Stimulated activated CD4-positive, alpha-beta T cell treated with anti-CD3 and anti-CD28 coated beads, Interleukin-2, amount 100 ng/mL, for 24 hours (primary cell): ENCODE measurements at places on chromosomes 4 and X.

GRCh38 chr4:173135241-173135847 is 33.3 kb upstream of the GALNT7 start:
- no peak for DNase-seq

- peak; percentile 4 for DNase-seq
Observed at GRCh38 chr4:83388313-83388676, 53.6 kb upstream of the HPSE start.

DNA sequence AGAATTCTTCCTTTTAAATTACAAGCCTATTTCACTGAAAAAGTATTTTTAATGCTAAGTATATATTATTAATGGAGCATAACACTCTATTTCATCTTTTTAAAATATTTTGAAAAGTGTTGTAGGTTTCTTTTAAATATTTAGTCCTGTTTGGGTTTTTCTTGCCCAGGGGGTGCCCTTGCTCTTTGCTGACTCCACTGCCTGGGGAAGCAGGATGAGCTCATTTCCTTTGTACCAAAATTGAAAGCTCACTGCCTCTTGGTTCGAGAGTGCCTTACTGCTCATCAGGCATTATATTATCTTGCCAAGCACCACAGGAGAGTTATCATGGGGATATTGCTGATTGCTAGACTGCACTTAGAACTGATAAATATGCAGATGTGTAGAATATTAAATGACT is 819.2 kb downstream of the PCDH18 start:
- DNase-seq: no peak

GRCh38 chr4:152634110-152634760 is 45.6 kb downstream of the TMEM154 start:
- DNase-seq: no peak

DNA sequence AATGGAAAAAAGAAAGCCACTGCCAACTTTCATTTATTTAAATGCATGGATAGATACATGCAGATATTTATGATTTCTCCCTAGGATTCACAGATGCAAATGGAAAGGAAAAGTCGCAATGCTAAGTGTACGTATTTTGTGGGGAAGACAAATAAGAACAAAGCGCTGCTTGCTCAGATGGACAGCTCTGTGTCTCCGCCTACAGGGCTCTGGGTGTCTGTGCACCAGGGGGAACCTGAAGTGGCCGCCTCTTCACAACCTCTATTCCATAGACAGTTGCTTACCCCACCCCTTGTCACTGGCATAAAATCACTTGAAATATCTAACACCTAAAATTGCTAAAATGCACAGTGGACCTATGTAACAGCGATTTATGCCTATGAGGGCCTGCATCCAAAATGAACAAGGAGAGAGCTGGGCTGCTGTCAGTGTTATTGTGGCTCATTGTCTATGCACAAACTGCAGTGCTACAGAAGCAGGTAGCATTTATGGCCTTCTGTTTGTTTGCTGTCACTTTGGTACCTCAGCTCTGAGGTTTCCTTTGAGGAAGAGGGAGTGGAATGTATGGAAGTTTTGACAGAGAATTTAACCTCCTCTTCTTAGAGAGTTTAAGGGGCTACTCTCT is 58.6 kb upstream of the PAGE1 start:
- peak; percentile 47 for DNase-seq

- DNase-seq: no peak
Observed at GRCh38 chr4:22202975-22203710, 254.6 kb upstream of the KCNIP4 start.

GRCh38 chr4:173217727-173218126 is 49.1 kb downstream of the GALNT7 start:
- DNase-seq: no peak

- no peak for DNase-seq
Observed at GRCh38 chrX:17453788-17454187, 78.8 kb downstream of the NHS start.

- no peak for DNase-seq
Observed at GRCh38 chr4:21001490-21001889, 301.2 kb downstream of the PACRGL start.

DNA sequence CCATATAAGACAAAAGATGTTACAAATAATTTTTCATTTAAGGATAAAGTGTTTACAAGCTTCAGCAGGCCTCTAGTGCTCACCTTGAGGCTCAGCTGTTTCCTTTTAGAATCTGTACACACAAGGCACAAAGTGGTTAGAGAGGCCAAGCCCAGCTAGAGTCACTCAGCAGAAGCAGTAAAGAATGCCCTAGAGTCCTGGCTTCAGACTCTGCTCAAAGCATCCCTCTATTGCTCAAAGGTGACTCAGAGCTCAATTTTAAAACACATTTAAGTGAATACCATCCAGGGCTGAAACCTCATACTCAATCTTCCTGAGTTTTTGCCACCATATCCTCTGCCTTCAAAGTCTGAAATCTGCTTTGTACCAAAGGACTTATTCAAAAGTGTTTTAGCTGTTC is 22.6 kb upstream of the PHF8 start:
- DNase-seq: no peak

DNA sequence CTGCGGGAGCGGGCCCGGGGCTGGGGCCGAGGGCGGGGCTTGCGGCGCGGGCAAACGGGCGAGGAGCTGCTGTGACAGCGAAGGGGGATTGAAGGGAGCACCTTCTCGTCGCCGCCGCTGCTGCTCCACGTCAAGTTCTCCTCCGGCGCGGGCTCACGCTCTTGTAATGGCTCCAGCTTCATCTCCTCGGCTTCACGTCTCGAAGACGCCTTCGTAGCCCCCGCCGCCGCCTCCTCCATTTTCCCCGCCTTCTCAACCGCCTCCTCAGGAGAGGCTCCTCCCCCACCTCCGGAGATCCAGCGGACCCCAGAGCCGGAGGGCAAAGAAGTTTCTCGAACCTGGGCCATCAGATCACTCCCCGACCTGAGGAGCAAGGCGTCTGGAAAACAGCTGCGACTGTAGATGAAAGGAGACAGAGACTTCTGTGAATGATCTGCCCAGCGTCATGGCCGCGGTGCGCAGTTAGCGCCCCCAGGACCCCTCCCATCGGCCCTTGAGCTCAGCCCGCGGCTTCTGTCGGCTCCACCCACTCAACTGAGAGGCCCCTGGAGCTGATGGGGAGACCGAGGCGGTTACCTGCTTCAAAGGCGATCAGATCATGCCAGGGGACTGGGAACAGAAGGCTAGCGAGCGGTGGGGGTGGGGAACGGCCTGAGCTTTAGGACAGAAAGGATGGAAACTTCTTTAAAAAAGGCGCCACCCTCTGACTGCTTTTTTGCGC is 895 bp downstream of the USP51 start:
- DNase-seq: peak; percentile 57

GRCh38 chrX:111506826-111507225 is 4.6 kb upstream of the SERTM2 start:
- no peak for DNase-seq

DNA sequence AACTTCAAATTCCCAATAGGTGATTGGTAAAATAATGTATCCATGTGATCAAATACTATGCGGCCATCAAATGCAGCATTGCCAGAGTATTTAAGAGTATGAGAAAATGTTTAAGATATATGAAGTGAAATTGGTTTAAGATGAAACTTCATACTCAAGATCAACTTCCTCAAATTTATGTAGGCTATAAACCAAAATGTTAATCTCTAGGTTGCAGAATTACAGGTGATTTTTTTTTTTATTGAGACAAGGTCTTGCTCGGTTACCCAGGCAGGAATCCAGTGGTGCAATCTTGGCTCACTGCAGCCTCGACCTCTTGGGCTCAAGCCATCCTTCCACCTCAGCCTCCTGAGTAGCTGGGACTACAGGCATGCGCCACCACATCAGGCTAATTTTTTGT is 25.3 kb downstream of the ACSL4 start:
- no peak for DNase-seq
